Stimulated activated CD4-positive, alpha-beta T cell treated with anti-CD3 and anti-CD28 coated beads, Interleukin-15, amount 100 ng/mL, for 24 hours (primary cell): ENCODE measurements at places on chromosomes 1 and 21.
A peak's percentile ranks its signal among the peaks of the same experiment; 100 is the strongest.

GRCh38 chr1:212237651-212238050 is 47.6 kb upstream of the PPP2R5A start:
- peak; percentile 20 for DNase-seq

- no peak for DNase-seq
These were observed 44.1 kb upstream of the EIF4G3 start for GRCh38 chr1:21220815-21221214.

DNA sequence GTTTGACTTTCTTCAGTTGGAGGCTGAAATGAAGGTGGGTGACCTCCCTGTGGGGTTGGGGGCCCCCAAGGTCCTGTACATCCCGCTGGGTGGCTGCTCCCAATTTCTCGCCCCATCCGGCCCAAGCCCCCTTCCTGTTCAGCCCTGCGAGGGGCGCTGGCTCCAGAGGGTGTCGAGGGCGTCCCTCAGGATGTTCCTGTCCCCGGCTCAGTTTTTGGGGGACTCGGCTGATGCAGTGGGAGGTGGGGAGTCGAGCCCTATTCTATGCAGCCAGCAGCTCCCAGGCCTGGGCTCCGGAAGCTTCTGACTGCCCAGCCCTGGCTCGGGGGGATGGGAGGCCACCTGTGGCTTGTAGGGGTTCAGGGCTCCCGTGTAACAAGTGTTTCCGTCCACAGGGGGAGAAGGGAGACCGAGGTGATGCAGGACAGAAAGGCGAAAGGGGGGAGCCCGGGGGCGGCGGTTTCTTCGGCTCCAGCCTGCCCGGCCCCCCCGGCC is 38.2 kb downstream of the SLC19A1 start:
- no peak for DNase-seq

DNA sequence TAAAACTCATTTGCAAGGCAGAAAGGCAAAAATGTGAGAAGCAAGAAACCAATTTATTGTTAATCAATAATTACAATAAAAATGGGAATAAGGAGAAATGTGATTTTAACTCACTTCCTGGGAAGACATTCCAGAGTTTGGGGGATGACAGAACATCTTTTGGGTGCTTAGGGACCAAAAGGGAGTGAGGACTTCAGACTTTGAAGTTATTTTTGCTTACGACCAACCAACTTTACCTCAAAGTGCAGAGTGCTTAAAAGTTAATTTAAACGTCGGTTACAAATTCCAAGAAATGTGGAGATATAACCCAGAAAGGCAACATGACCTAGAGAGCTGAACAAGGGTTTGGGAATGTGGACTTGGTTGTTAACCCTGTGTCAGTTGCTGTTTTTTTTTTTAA is 234.5 kb upstream of the C1orf105 start:
- no peak for DNase-seq

DNA sequence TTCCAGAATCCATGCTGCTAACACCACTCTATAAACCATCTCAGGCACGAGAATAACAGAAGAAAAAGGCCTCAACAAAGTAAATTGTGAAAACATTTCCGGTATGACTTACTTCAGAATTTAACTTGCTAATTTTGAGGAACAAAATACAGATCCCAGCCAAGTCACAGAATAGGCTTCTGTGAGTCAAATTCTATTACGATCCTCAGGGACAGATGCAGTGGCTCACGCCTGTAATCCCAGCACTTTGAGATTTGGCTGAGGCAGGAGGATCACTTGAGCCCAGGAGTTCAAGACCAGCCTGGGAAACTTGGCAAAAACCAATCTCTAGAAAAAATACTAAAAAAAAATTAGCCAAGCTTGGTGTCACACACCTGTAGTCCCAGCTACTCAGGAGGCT is 8.8 kb upstream of the CCDC27 start:
- no peak for DNase-seq

DNA sequence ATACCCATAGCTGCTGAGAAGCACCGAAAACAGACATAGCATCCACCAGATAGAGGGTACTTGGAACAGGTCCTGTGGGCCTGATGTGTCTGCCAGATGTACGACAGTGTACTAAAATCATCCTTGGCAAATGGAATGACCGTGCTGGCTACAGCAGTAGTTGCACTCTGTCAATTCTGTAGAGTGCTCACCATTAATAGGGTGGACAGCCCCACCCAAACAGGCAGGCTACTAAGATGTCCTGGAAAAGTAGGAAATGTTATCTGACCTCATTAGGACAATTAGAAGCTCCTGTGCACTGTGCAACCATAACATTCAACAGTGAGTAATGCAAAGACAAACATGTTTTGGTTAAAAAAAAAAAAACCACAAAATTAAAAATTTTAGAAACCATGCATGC is 106.2 kb downstream of the PTPN14 start:
- DNase-seq = no peak

- peak; percentile 12 for DNase-seq
These were observed 168.6 kb downstream of the TRIM33 start for GRCh38 chr1:114342376-114342775.

DNA sequence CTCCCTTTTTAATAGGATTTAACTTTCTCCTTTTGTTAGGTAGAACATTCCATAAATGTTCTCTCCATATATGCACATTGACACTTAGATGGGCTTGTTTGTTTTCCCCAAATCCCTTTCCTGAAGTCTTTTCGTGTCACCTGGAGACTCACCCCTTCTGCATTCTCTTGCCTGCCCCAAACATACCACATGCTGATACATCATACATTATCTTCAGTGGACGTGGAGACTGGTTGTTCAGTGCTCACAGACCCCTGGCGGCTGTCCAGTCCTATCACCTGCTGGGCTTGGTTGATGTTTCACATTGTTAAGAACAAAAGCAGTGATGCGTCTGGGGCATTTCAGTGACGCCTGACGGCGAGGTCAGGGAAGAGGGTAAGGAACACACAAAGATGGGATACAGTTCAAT is 22.2 kb downstream of the FMOD start:
- no peak for DNase-seq

GRCh38 chr1:4614371-4615137 is 39.9 kb upstream of the AJAP1 start:
- DNase-seq = no peak

DNA sequence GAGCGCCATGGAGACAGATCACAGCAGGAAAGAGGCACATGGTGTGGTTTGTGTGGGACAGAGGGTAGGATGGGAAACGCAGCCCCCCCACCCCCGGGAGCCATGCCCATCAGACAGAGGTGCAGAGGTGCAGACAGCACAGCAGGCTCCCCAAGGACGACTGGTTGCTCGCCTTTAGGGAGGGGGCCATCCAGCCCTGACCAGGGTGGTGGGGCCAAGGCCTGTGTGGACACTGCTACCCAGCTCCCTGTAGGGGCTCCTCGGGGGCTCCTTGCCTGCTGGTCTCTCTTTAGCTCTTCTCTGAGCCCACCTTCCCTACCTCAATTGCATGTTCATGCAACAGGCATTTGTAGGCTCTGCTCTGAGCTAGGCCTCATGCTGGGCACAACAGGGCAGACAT is 3.7 kb downstream of the KCNAB2 start:
- no peak for DNase-seq

GRCh38 chr1:212752934-212753497 is 38.6 kb downstream of the NSL1 start:
- no peak for DNase-seq

- DNase-seq = no peak
These were observed 165.8 kb upstream of the HMCN1 start for GRCh38 chr1:185568155-185569123.

DNA sequence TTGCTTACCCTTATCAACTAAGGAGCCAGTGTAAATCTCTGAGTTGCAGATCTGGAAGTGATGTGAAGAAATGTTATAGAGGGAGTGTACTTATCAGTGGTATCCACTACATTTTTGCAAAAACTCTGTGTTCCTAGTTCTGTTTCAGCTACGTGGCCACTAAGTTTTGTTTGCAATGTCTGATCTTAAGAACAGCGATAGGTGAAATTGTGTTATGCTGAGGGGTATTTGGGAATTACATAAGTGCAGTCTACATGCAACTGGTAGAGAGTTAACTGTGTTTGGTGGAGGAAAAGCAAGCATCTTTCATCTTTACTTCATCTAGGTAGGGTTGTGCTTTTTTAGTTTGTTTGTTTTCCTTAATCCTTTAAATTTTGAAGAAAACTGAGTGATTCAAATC is 198.8 kb upstream of the SGIP1 start:
- no peak for DNase-seq

- DNase-seq = no peak
These were observed 10.0 kb downstream of the ARID1A start for GRCh38 chr1:26705788-26706311.

DNA sequence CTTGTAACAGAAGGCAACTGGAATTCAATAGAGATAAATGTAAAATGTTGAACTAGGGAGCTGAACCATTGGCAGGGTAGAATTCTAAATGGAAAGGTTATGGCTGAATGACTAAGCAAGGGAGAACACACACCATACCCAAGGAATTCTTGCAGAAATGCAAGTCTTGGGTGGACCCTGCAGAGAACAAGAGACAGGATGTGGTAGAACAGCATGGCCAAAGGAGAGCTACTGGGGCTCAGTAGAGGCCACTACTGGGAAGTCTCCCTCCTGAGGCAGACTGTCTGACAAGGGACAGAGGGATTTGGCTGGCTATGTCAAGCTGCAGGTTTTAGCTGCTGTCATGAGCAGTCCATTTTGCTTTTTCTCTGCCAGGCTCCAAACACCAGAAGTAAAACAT is 180.9 kb downstream of the TNR start:
- DNase-seq = no peak

DNA sequence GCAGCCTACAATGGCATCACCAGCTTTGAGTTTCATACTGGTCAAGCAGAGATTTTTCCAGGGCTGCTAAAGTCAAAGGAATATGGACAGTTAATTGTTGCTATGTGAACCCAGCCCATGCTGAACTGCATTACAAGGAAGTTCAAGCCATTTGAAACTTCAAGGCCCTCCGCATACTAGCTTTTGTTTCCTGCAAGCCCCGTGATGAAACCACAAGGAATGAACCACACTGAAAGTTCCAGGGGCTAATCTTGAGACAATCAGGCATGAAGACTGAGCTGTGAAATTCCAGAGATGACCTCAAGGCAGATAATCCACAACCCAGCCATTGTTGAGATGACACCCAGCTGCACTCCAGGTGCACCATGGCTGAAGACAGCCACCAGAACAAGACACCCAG is 180.8 kb downstream of the C1orf21 start:
- DNase-seq = no peak

GRCh38 chr1:39128959-39129358 is 75.5 kb upstream of the MACF1 start:
- DNase-seq = no peak

- DNase-seq = no peak
These were observed 7.9 kb downstream of the SAMD11 start for GRCh38 chr1:931380-932172.

- DNase-seq = no peak
These were observed 4.7 kb upstream of the PFKL start for GRCh38 chr21:44295163-44295573.

DNA sequence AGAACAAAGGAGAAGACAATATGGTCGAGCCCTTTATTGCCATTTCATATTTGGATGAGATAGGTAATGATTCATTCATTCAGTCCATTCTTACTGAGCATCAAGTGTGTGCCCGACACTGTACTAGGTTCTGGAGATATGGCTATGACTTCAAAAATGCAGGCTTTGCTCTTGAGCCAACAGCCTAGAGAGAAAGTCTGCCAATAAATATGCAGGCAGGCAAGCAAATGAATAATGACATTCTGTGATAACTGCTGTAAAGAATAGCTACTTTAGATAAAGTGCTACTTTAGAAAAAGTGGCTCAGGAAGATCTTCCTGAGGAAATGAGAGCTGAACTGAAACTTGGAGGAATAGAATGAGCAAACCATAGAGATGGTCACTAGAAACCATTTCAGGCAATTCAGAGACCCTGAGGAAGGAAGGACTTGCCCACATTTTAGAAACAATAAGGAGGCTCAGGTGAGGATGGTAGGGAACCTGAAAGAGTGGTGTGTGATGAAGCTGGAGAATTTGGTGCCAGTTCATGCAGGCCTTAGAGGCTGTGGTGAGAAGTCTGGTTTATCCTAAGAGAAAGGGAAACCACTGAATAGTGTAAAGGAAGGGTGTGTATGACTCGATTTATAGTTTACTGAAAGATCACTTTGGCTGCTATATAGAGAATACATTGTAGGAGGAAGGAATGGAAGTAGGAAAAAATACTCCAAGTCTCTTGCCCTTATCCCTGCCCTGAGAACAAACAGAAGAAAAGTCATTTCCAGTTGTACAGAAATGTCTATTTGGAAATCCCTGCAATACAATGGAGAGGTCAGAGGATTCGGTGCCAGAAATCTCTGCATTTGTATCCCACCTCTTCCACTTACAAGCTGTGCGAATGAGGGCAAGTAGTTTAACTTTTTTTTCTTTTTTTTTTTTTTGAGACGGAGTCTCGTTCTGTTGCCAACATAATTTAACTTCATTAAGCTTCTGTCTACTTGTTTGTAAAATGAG is 167.9 kb downstream of the VPS13D start:
- no peak for DNase-seq

GRCh38 chr1:243253926-243254232 is 1.2 kb downstream of the CEP170 start:
- peak; percentile 10 for DNase-seq

DNA sequence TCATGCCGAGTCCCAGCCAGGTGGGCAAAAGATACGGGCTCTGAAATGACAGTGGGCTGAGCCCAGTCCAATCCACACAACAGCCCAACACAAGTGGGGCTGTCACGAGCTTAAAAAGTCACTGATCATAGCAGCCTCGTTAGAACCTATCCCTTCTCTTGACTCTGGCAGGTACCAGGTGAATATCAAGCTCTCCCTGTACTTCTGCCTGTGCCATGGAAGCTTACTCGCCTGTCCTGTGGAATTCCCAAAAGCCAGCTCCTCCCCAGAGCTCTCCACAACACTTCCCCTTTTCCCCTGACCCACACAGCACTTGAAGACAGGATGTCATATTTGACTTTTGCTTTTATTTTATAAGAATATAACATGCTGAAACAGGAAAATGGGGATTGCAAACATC is 5.9 kb downstream of the RGS16 start:
- no peak for DNase-seq
